Right lobe of liver (tissue), 6 donors: ENCODE measurements at places on chromosomes 3 and 15. TPM values are rescaled to one million over a fixed set of nuclear protein-coding genes. Genes with fewer than 3 reads are reported as not detected.

- H3K27ac ChIP-seq, result no peak overlapping the region
- no peaks in the 10 kb centered on the region for H3K27me3 ChIP-seq
- H3K4me3 ChIP-seq, result no peak overlapping the region
These were observed 49.5 kb downstream of the GLDN start for GRCh38 chr15:51390966-51391422.

- no peaks in the 10 kb centered on the region for H3K4me1 ChIP-seq
- no peak for DNase-seq
- H3K36me3 ChIP-seq, result no peaks in the 10 kb centered on the region
- no peaks in the 10 kb centered on the region for H3K27me3 ChIP-seq
- H3K27ac ChIP-seq, result no peak overlapping the region
These were observed 27.2 kb downstream of the WNT7A start for GRCh38 chr3:13852638-13853009.

DNA sequence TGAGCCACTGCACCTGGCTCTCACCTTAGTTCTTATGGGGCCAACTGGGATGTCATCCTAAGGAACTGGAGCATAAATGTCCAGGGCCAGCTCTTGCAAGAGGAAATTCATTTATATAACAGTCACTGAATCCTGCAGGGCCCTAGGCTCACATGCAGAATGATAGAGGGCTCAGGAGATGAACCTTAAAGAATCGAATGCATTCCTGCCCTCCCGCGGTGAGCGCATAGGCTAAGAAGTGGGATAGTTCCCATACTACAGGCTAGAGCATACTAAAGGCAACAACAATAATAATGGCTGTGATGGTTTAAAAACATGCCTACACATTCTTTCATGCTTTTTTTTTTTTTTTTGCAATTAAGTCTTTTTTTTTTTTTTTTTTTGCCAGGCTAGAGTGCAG, 17.1 kb upstream of the CSRNP1 start:
- no peak overlapping the region for H3K4me3 ChIP-seq
- H3K27ac ChIP-seq, result no peak overlapping the region
- H3K27me3 ChIP-seq, result no peaks in the 10 kb centered on the region
- H3K4me1 ChIP-seq, result no peaks in the 10 kb centered on the region
- DNase-seq, result no peak
- no peaks in the 10 kb centered on the region for H3K36me3 ChIP-seq

DNA sequence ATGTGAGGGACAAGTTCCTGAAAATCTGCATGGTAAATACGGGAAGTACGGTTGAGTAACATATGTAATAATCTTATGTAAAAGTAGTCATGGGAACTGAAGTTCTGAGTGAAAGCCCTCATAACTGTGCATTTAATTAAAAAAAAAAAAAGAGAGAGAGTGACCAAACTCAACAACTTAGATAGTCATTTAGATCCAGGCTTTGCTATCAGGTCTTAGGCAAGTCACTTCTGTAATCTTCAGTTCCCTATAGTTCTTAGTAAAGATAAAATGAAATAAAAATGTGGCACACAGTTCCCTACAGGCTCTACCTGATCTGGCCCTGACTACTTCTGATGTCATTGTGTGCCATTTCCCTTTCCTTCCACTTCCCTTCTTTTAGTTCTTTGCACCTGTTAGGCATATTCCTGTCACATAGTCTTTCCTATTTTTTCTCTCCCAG, 15.0 kb downstream of the RNF111 start:
- H3K36me3 ChIP-seq, result peaks cover 4% of the 10 kb centered on the region
- no peaks in the 10 kb centered on the region for H3K27me3 ChIP-seq
- H3K4me1 ChIP-seq, result no peaks in the 10 kb centered on the region
- H3K27ac ChIP-seq, result no peak overlapping the region
- H3K4me3 ChIP-seq, result no peak overlapping the region

- H3K36me3 ChIP-seq, result no peaks in the 10 kb centered on the region
- H3K4me1 ChIP-seq, result peaks cover 27% of the 10 kb centered on the region
- H3K27me3 ChIP-seq, result no peaks in the 10 kb centered on the region
- no peak for DNase-seq
- no peak overlapping the region for H3K27ac ChIP-seq
These were observed 973 bp upstream of the ITPKA start for GRCh38 chr15:41492597-41493204.

GRCh38 chr15:68389936-68390817, 41.8 kb downstream of the ITGA11 start:
- no peaks in the 10 kb centered on the region for H3K4me1 ChIP-seq
- H3K4me3 ChIP-seq, result no peak overlapping the region
- no peak overlapping the region for H3K27ac ChIP-seq
- peak; percentile 34 for DNase-seq

The ZPLD1 gene
- total RNA-seq, result 0.07 TPM
